ENCODE measurements at places on chromosomes 5 and 9. TPM values are rescaled to one million over a fixed set of nuclear protein-coding genes. Genes with fewer than 3 reads are reported as not detected.

DNA sequence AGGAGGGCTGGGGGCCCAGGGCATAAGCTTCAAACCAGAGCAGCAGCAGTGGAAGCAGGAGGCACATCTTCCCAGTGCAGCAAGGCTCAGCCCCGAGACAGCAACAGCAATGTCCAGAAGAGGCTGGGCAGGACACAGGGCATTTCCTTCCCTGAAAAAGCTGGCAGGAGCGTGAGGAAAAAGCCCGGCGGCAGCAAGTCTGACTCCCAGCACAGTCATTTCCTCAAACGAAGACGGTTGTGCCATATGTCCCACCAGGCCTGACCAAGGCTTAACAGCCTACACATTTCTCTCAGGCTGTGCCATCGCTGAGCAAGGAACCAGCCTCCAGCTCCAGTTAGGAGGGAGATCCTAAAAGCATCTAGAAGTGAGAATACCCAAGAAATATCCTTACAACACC is 74.5 kb downstream of the APTX start:
- H3K4me1 ChIP-seq: no peaks in the 10 kb centered on the region
- H3K36me3 ChIP-seq: no peaks in the 10 kb centered on the region
- no peak overlapping the region for H3K27ac ChIP-seq
- DNase-seq: no peak
- H3K4me3 ChIP-seq: no peak overlapping the region
- no peaks in the 10 kb centered on the region for H3K27me3 ChIP-seq

DNA sequence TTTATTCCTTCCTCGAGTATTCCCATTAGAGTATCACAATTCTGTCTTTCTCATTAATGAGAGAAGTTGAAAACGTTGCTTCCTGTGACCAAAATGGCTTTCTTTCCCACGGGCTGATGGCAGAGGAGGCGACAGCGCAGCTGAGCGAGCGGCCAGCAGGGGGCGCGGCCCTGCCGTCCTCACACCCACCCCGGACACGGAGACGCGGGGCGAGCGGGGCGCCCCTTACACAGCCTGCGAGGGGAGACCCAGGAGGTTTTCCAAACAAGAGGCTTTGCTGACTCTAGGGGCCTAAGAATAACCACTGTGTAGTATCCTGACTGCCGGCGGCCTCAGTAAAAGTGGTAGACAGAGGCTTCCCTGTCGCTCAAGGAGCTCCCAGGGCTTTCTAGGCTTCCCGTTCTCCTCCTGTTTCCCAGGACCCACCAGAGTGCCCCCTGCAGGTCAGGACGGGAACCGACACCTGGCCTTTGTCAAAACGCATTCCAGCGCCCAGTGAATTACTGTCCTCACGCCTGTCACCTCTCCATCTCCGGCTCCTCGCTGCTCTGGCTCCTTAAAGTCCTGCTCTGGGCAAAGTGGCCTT is 27.3 kb upstream of the FGF1 start:
- no peaks in the 10 kb centered on the region for H3K4me1 ChIP-seq
- H3K27me3 ChIP-seq: no peaks in the 10 kb centered on the region
- H3K4me3 ChIP-seq: peak overlapping the region; percentile 52
- peak; percentile 79 for DNase-seq

The PIP5KL1 gene
- 2.2 TPM for total RNA-seq

The AQP7 gene
- total RNA-seq: 29.3 TPM

GRCh38 chr5:119340597-119341218 is 15.1 kb upstream of the TNFAIP8 start:
- H3K4me3 ChIP-seq: no peak overlapping the region
- H3K27me3 ChIP-seq: no peaks in the 10 kb centered on the region
- no peaks in the 10 kb centered on the region for H3K36me3 ChIP-seq
- no peak overlapping the region for H3K27ac ChIP-seq

DNA sequence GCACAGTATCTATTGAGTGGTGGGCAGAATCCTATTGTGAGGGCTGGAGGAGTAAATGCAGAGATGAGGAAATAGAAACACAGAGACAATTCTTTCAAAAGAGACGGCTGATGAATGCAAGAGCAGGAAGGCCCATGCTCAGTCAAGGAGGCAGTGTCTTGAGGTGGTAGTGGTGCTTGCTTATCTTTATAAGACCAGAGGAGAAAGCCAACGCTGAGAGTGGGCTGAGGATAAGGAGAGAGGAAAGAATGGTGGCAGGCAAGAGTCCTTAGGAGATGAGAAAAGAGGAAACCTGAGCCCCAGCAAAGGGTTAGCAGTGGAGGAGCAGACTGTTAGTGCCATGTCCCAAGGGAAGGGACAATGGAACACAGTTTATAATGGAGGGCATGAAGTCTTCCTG is 86.0 kb downstream of the SNCAIP start:
- no peaks in the 10 kb centered on the region for H3K4me1 ChIP-seq
- no peak overlapping the region for H3K27ac ChIP-seq

The CDH10 gene
- total RNA-seq: not detected

The SLC6A3 gene
- total RNA-seq: 0.15 TPM

The POC5 gene
- total RNA-seq: 8.2 TPM

GRCh38 chr5:54671111-54671531 is 153.6 kb downstream of the SNX18 start:
- no peaks in the 10 kb centered on the region for H3K36me3 ChIP-seq
- H3K4me3 ChIP-seq: no peak overlapping the region
- H3K4me1 ChIP-seq: no peaks in the 10 kb centered on the region
- DNase-seq: no peak
- peak overlapping the region; percentile 38 for H3K27ac ChIP-seq

- H3K27ac ChIP-seq: peak overlapping the region; percentile 99
- H3K4me3 ChIP-seq: no peak overlapping the region
- H3K27me3 ChIP-seq: no peaks in the 10 kb centered on the region
- peaks cover 5% of the 10 kb centered on the region for H3K4me1 ChIP-seq
- H3K36me3 ChIP-seq: no peaks in the 10 kb centered on the region
Measured at GRCh38 chr9:95874989-95875304, 544 bp upstream of the ERCC6L2 start.

GRCh38 chr5:172858511-172858989 is 24.5 kb downstream of the ERGIC1 start:
- no peaks in the 10 kb centered on the region for H3K27me3 ChIP-seq
- no peak for DNase-seq
- H3K36me3 ChIP-seq: no peaks in the 10 kb centered on the region
- H3K4me1 ChIP-seq: peaks cover 49% of the 10 kb centered on the region

DNA sequence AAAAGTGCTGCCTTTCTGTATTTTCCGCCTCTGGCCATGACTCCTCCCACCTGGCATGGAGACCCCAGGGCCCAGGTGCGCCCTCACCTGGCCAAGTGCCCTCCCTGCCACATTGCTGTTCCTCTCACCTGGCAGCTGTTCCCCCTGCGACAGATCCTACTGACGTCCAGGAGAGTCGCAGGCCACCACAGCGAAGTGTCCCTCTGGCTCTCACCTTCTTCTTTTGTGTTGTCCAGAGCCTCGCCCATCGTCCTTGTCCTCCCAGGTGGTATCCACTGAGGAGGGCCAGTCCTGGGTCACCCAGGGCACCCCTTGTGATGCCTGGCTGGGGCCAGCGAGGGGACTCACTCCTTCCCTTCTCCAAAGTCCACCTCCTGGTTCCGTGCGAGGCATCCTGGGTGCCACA is 2.6 kb downstream of the NKD2 start:
- peaks cover 11% of the 10 kb centered on the region for H3K4me1 ChIP-seq
- H3K27me3 ChIP-seq: peaks cover 13% of the 10 kb centered on the region
- H3K4me3 ChIP-seq: no peak overlapping the region
- no peak for DNase-seq
- no peak overlapping the region for H3K27ac ChIP-seq

DNA sequence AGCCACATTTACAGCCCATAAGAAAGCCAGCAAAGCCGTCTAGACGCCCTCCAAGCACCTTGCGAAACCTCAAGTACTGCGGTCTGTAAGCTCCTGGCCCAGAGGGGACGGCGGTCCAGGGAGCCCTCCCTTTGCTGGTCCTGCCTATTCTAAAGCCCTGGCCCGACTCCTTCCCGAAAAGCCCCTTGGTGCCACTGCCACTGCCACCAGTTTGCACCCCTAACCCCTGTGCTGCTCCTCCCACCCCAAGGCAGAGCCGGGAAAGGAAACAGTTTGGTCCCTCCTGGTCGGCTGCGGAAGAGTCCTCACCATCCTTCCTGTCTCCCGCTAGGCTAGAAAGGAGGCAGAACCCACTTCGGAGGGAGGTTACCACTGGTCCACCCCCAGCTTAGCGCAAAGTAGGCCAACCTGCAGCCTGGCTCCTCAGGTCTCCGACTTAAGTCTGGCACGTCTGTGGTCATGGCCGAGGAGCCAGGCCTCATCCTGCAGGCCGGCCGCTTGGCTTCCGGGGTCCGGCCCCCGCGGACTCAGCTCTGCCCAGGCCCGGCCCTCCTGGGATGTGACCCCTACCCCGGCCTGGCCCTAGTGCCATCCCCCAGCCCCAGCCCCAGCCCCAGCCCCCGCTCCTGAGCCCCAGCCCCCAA is 916 bp downstream of the TOR1A start:
- no peak for DNase-seq
- no peaks in the 10 kb centered on the region for H3K4me1 ChIP-seq
- H3K27ac ChIP-seq: peak overlapping the region; percentile 66
- H3K36me3 ChIP-seq: no peaks in the 10 kb centered on the region

GRCh38 chr5:17829456-17829855 is 195.2 kb downstream of the TAF11L14 start:
- DNase-seq: no peak
- no peak overlapping the region for H3K4me3 ChIP-seq
- no peaks in the 10 kb centered on the region for H3K36me3 ChIP-seq
- H3K4me1 ChIP-seq: no peaks in the 10 kb centered on the region

- no peaks in the 10 kb centered on the region for H3K36me3 ChIP-seq
- no peaks in the 10 kb centered on the region for H3K4me1 ChIP-seq
- no peaks in the 10 kb centered on the region for H3K27me3 ChIP-seq
- DNase-seq: no peak
- H3K27ac ChIP-seq: no peak overlapping the region
Measured at GRCh38 chr5:155475318-155475717, 461.8 kb downstream of the KIF4B start.

- no peaks in the 10 kb centered on the region for H3K4me1 ChIP-seq
- no peaks in the 10 kb centered on the region for H3K27me3 ChIP-seq
- H3K4me3 ChIP-seq: no peak overlapping the region
Measured at GRCh38 chr5:12661617-12662370, 757.5 kb upstream of the CTNND2 start.

- no peaks in the 10 kb centered on the region for H3K36me3 ChIP-seq
- H3K4me3 ChIP-seq: no peak overlapping the region
- H3K4me1 ChIP-seq: no peaks in the 10 kb centered on the region
- no peaks in the 10 kb centered on the region for H3K27me3 ChIP-seq
Measured at GRCh38 chr9:119533504-119533903, 164.3 kb upstream of the BRINP1 start.

The GRIN1 gene
- total RNA-seq: 1.3 TPM

The FANCG gene
- 10.7 TPM for total RNA-seq

GRCh38 chr9:113131689-113132151 is 19.1 kb upstream of the SLC31A2 start:
- H3K27me3 ChIP-seq: no peaks in the 10 kb centered on the region
- no peaks in the 10 kb centered on the region for H3K36me3 ChIP-seq

The FBLL1 gene
- total RNA-seq: 0.32 TPM

The IFNA13 gene
- total RNA-seq: not detected

The JAKMIP2 gene
- total RNA-seq: 0.64 TPM

- DNase-seq: no peak
- H3K27me3 ChIP-seq: no peaks in the 10 kb centered on the region
- peak overlapping the region; percentile 33 for H3K4me3 ChIP-seq
Measured at GRCh38 chr5:145855763-145856267, 17.0 kb downstream of the GRXCR2 start.

The FREM1 gene
- 12.2 TPM for total RNA-seq

The IFNA2 gene
- not detected for total RNA-seq

The ARL14EPL gene
- not detected for total RNA-seq

DNA sequence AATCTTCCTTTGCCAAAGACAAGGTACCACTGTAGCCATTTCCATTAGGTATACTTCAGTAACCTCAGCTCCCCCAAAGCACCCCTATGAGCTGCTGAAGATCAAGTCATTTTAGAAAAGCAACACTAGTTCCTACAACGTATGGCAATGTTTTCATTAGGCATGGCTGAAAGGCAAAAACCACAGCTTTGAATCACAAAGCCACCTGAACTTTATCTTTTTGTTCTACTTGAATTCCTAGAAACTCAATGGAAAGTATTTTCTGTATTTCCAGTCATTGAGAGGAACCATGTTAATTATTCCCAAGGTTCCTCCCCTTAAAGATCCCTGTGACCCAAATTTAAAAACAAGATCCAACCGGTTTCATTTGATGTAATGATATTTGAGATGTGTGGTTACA is 152.1 kb downstream of the EFNA5 start:
- H3K36me3 ChIP-seq: no peaks in the 10 kb centered on the region
- no peaks in the 10 kb centered on the region for H3K4me1 ChIP-seq
- no peak for DNase-seq

The SPATA24 gene
- total RNA-seq: 2.4 TPM
